ENCODE measurements at places on chromosomes 4 and X. TPM values are rescaled to one million over a fixed set of nuclear protein-coding genes. Genes with fewer than 3 reads are reported as not detected.
A peak's percentile ranks its signal among the peaks of the same experiment; 100 is the strongest.

PCDH7 gene
- 0.45 TPM for total RNA-seq

GRCh38 chr4:77652237-77652897 lies 46.7 kb downstream of the CXCL13 start:
- no peak for DNase-seq

DNA sequence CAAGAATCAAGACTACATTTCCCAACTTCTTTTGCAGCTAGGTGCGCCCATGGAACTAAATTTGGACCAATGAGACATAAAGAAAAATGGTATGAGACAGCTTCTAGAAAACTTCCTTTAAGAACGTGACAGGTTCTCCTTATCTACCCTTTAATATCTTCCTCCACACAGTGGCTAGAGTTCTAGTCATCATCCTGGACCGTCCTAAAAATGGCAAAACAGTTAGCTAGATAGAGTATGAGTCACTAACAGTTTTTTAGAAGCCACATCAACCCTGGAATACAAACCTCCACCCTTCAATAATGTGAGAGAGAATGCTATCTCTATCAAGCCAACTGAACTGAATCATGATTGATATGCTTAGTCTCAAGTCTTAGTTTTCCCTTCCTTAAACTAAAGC lies 267.9 kb upstream of the SLC7A11 start:
- DNase-seq = peak; percentile 8

DNA sequence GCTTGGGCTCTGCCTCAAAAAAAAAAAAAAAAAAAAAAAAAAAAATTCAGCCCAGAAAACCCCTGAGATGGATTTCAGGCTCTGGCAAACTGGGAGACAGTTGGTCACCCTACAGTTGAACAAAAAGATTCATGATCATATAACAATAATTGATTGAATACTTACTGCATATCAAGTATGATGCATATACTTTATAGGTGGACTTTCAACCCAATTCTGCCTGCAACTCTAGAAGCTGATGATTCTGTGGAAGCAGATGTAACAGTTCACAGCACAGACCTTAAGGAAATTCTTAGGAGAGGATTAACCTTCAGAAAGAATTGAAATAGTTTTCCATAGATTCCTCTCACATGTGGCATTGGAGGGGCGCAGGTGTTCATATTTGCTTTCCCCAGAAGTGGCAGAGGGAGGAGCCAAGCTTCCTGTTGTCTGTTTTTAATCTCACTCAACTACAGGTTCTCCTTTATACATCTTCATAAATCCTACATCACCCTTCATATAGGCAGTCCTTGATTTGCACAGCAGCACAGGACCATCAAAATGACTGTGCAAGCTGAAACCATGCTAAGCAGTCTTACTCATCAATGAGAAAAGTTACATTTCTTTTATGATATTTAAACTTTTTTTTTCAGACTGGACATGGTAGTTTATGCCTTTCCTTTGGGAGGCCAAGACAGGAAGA lies 149.4 kb upstream of the KLF3 start:
- DNase-seq = no peak

DNA sequence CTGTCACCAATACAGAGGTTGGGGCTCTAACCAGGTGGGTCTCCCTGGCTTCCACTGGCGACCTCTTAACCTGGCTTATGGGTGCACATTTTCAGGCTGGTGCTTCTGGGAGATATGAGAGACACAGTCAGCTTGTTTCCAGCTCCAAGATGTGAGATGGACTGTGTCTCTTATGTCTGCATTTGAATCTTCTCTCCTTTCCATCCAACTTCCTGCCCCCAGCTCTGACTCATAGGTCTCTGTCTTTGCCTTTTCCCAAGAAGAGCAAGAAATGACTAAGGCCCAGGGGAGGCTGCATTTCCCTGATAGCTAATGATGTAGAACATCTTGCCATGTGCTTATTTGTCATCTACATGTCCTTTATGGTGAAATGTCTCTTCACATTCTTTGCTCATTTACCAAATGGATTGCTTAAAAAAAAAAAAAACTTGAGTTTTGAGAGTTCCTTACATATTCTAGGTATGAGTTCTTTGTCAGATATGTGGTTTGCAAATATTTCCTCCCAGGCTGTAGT lies 3.2 kb upstream of the UXT start:
- DNase-seq = peak; percentile 54

CLIC2 gene
- 4.4 TPM for total RNA-seq

ADAM29 gene
- not detected for total RNA-seq

VCX2 gene
- total RNA-seq = not detected
